SHP77 treated with DMSO at 0.1 percent for 48 hours (cell line): ENCODE measurements at places on chromosomes 7 and 10.
A peak's percentile ranks its signal among the peaks of the same experiment; 100 is the strongest.

- DNase-seq = peak; percentile 56
Observed at GRCh38 chr10:25017154-25017590, 760 bp downstream of the THNSL1 start.

- DNase-seq = no peak
Observed at GRCh38 chr10:131312478-131312836, 936 bp upstream of the TCERG1L start.

DNA sequence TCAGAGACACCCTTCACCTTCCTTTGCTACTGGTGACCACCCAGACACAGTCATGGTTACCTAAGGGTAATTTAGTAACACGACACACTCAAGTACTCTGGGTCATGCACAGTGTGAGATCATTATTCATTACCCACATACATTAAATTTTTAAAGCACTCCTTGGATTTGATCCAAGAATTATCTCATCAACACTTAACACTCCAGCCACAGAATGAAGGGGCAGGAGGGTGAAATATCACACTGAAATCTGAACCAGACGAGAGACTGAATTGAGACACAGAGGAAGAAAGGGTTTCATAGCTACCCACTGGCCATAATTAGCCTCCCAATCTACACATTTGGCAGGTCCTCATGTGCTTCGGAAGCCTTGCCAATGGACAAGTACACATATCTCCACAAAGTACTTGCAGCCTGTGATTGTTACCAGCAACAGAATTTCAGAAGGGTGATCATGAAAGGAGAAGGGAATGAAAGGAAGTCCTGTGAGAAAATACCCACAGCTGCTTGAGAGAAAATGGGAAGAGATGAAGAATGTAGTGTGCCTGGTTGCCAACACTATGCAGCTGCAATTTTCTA is 189.3 kb downstream of the POLR1F start:
- peak; percentile 87 for DNase-seq

DNA sequence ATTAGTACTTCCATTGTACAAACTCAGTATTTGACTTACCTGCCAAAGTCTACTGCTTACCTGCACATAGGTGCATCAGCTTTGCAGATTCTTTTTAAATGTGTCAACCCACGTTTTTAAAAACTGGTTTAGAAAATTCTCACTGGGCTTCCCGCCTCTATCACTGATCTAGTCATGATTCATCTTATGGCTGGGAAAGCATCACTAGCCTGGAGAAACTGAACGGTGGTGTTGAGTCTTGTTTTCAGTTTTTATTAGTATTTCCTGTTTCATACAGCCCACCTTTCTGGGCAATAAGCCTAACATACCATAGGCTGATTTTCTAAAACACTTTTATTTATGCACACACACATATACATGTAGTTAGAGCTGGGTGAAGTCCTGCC is 19.7 kb downstream of the DOCK1 start:
- DNase-seq = no peak

DNA sequence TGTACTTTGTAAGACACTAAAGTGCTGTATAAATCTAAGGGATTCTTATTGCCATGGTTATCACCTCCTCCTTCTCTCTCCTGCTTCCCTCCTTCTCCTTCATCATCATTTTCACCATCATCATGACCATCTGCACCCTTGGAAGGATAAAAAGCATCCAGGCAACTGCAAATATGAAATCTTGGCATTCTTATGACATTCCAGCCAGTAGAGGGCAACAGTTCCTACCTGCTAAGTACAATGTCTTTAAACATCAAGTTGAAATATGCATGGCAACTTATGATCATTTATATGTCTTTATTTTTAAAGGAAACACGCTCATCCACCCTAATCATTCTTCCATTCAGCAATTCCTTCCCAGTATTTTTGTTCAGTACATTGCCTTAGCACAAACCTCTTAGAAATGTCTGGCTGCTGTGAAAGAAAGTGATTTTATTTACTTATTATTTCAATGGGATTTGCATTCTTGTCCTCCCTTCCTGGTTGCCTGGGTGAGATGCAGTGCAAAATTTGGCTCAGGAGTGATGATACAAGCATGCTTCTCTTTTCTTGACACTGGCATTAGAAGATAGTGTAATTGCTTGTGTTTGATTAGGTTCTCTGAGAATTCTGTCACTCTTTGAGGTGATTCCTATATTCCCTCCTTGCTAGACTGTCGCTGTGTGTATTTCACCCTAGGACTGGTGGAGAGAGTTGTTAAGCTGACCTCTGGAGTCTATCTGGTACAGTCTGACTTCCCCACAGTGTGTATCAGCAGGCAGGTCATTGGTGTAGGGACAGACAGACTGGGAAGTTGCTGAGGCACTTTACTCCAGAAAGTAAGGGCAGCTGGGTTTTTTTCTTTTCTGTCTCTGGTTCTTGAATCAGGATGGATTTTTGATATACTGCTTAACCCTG is 188.5 kb upstream of the BMPER start:
- no peak for DNase-seq

DNA sequence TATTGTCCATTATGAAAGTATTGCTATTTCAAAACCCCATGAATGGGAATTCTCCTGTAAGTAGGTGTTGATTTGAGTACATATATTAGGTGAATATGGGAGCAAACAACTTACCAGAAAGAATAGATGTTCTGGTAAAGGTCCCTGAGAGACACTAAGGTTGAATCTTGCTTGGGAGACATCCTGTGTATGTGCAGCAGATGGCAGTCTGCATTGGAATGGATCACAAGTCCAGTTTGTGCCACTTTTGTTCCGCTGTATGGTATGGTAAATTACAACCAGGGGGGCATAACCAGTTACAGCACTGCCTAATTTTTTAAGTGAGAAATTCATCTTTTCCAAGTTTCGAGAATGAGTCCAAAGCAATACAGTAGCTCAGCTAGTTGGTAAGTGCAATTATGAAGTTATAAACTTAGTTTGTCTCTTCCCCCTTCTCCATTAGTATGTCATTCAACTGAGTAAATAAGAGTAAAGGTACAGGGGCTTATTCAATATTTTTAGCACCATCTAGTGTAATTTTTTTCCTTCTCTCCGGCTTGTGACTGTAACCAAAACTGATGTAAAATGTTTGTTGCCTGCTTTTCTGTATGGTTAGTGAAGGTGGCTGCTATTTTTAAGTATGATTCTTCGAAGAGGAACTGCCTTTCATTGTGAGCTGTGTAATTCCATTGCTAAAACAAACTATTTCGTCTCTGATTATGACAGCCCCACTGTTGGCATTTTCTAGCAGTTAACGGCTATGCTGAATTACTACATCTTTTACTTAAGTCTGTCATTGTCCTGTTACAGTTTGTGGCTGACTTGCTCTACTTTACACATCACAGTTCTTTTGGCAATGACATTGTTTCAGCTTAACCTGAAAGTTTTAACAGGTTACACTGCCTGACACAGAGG is 2.8 kb downstream of the MCU start:
- DNase-seq = no peak

DNA sequence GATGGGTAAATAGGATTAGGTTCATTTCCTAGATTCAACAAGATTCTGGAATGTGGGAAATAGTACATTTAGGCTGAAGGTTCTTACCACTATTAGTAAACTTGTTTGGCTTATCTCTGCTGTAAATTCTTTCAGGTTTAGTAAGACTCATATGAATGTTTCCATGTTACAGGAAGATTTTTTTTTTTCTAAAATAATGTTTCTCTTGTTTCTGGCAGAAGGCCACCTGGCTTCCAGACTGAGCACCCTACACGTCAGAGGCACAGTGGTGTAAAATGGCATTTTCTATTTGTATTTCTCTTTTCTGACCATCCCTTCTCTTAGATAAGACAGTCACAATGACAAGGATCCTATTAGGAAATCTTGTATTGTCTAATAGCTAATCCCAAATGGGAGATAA is 22.7 kb upstream of the AASS start:
- DNase-seq = no peak

DNA sequence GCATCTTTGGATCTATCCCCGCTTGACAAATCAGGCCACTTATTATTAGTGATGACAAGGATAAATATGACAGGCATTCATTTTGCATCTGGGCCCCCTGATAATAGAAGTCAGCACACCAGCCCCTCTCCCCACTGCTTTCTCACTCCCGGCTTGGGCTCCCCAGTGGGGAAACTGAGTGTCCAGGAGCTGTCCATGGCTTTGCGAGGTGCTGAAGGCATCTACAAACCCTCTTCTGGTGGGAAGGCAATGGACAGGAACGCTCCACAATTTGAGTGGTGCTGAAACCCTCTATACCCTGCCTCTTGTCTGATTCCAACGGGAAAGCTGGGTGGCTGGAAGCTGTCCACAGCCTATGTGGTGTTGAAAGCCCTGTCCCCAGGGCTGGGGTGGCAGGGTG is 61.7 kb upstream of the PCBD1 start:
- no peak for DNase-seq

- DNase-seq = no peak
Observed at GRCh38 chr7:142024547-142024946, 28.9 kb downstream of the MGAM start.

- no peak for DNase-seq
Observed at GRCh38 chr10:103605359-103606096, 112.0 kb downstream of the NEURL1 start.

DNA sequence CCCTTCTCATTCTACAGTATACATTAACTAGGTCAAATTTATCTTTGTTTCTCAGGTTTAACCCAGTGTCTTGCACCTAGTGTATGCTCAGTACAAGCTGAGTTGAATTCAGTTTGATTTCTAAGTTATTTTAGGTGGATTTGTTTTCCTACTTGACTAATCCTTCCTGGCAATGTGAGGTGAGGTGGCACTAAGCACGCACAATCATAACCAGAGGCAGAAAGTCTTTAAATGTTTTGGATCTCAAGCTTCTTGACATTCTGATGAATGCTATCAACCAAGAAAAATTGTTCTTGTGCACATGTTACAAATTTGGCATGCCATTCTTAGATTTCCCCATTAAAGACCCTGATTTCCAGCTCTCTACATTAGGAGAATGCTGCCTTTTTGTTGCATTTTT is 3.2 kb downstream of the BZW2 start:
- DNase-seq = no peak

DNA sequence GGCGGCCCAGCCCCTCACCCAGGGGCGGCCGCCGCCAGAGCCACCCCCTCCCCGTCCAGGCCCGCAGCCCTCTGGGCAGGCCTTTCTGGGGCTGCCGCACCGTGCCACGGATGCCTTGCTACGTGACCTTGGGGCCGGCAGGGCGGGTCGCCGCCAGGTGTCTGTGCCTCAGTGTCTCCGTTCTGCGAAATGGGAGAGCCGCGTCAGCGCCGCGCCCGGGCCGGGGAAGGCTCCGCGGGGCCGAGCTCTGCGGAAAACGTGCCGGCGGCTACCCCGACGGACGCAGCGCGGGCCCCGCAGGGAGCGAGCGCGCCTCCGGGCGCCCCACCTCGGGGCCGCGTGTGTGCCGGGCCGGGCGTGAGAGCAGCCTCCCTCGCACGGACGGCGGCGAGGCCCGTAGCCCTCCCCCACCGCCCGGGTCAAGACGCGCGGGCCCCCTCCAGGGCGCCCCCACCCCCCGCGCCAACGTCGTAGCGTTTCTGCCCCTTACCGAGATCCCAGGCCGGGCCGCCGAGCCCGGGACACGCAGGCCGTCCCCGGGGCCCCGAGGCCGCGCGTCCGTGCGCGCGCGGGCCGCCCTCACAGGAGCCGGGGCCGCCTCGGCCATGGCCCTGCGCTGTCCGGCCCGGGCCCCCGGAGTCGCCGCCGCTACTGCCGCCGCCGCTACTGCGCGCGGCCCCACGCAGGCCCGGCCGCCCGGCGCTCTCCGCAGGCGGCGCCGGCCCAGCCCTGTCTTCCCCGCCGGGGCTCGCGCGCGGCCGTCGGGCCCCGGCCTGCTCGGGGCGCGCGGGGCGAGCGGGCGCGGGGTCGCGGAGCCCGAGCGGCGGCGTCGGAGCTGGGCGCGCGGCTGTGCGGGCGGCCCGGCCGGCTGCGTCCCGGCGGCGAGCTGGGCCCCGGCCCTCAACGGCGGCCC is 1.1 kb downstream of the ZNF777 start:
- no peak for DNase-seq

DNA sequence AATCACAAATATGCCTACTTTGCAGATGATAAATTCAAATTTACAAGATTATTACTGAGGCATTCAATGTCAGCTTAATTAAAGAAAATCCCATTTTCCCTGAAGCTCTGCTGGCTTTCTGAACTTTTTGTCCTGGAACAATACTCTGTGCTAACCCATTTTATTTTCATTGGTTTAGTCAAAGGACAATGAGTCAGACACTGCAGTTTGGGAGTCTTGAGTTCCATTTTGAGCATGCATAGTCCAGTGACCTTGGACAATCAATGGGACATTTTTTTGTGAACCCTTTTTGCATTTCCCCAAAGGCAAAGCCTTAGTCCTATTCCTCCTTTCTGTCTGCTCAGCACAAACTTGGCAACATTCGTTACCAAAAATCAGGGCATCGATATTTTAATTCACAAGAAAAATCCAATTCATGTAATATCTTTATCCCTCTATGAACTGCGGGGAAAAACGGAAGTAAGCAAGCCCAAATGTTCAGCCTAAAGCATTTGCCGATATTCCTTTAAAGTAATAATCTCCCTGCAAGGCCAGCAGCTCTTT is 339.8 kb downstream of the RNLS start:
- DNase-seq = no peak

DNA sequence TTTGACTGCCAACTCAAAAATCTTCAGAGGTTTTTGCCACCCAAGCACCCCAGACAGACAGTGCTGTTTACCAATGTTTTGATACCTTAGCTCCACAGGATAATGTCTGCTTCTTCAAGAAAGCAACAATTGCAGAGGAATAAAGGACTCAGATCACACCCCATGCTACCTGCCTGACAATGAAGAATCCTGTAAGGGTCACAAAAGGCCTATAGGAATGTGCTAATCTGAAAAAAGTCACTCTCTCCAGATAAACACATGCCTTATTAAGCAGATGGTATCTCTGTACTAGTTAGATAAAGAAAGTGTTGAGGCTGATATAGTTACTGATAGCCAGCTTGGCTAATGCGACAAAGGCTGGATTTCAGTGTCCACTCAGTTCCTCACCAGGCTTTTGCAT is 1076.7 kb upstream of the SORCS1 start:
- DNase-seq = no peak

- DNase-seq = no peak
Observed at GRCh38 chr10:71756311-71757191, 16.8 kb downstream of the VSIR start.

GRCh38 chr7:133290041-133290440 is 37.2 kb downstream of the EXOC4 start:
- DNase-seq = no peak

- peak; percentile 4 for DNase-seq
Observed at GRCh38 chr7:86667732-86668131, 24.0 kb downstream of the GRM3 start.

DNA sequence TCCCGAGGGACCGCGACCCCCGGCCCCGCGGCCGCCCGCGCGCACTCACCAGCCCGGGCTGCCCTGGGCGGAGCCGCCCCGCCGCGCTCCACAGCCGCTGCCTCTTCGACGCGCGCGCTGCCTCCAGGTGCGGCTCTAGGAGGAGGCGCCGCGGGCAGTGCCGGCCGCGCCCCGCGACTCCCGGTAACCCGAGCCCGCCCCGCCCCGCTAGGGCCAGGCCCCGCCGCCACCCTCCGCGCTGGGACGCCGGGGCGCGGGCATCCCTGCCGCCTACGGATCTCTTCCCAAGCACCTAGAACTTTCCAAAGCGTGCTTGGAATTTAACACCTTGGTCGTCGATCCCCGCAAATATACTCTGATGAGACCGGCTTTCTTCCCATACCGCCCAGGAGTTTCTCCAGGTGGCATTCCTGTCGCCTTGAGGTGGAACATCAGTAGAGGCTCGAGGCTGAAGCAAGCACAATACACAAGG is at the start of gene SLC26A5:
Gene SLC26A5 (minus strand): TSS at position 159 of the 472 bp plus-strand sequence. CDS start 24,693 bp downstream, outside the sequence.
- no peak for DNase-seq

GRCh38 chr10:128013626-128014025 is 106.7 kb downstream of the PTPRE start:
- DNase-seq = no peak

- no peak for DNase-seq
Observed at GRCh38 chr10:63281967-63282366, 148.8 kb downstream of the NRBF2 start.

- DNase-seq = no peak
Observed at GRCh38 chr10:129993621-129994020, 29.5 kb upstream of the EBF3 start.
